ENCODE measurements at places on chromosomes 6 and 20. TPM values are rescaled to one million over a fixed set of nuclear protein-coding genes. Genes with fewer than 3 reads are reported as not detected.

STX11 gene
- total RNA-seq: 0.27 TPM

FOXS1 gene
- total RNA-seq: not detected

GGTLC1 gene
- not detected for total RNA-seq

PRRT1 gene
- total RNA-seq: 3.4 TPM

SLC17A3 gene
- not detected for total RNA-seq

PTK6 gene
- not detected for total RNA-seq

GHRH gene
- not detected for total RNA-seq

PREX1 gene
- total RNA-seq: 3.6 TPM

FAM217A gene
- total RNA-seq: not detected

SMLR1 gene
- not detected for total RNA-seq

CYP39A1 gene
- total RNA-seq: not detected

RIMS1 gene
- 2.1 TPM for total RNA-seq

PTCRA gene
- not detected for total RNA-seq

All from HFFc6 (cell line).